Peyer's patch (tissue), 4 donors: ENCODE measurements at places on chromosomes 5 and 9. TPM values are rescaled to one million over a fixed set of nuclear protein-coding genes. Genes with fewer than 3 reads are reported as not detected.

The HSD17B3 gene
- 2.0 TPM for total RNA-seq

The LPCAT1 gene
- 8.8 TPM for total RNA-seq

The EQTN gene
- 2.3 TPM for total RNA-seq

The LRRC19 gene
- 65.4 TPM for total RNA-seq

The LCN6 gene
- 5.6 TPM for total RNA-seq

The CDHR2 gene
- total RNA-seq = 682 TPM

The SEC61B gene
- 65.2 TPM for total RNA-seq

The PCDHA12 gene
- total RNA-seq = 1.1 TPM

The SLC46A2 gene
- total RNA-seq = not detected

The C9orf50 gene
- total RNA-seq = not detected

The OR13J1 gene
- not detected for total RNA-seq

The OR1J4 gene
- total RNA-seq = not detected

The BNC2 gene
- 7.5 TPM for total RNA-seq

The SNCAIP gene
- 0.57 TPM for total RNA-seq

The LTC4S gene
- total RNA-seq = 12.4 TPM

The BTF3 gene
- 283 TPM for total RNA-seq

The ACTBL2 gene
- total RNA-seq = not detected

The CD180 gene
- total RNA-seq = 0.18 TPM

The INSL4 gene
- not detected for total RNA-seq

The CD74 gene
- 2,006 TPM for total RNA-seq

The ABCA2 gene
- 69.0 TPM for total RNA-seq

The HRCT1 gene
- 18.4 TPM for total RNA-seq

The TYRP1 gene
- total RNA-seq = not detected

The LRRTM2 gene
- not detected for total RNA-seq

The PDE6A gene
- not detected for total RNA-seq

The SLC36A3 gene
- not detected for total RNA-seq

The RGS7BP gene
- 0.35 TPM for total RNA-seq

The GDF9 gene
- total RNA-seq = not detected

The CENPH gene
- total RNA-seq = 11.6 TPM

The TGFBI gene
- 25.3 TPM for total RNA-seq
